Osteoblast (primary cell): ENCODE measurements at places on chromosomes 12 and 14. TPM values are rescaled to one million over a fixed set of nuclear protein-coding genes. Genes with fewer than 3 reads are reported as not detected.

DNA sequence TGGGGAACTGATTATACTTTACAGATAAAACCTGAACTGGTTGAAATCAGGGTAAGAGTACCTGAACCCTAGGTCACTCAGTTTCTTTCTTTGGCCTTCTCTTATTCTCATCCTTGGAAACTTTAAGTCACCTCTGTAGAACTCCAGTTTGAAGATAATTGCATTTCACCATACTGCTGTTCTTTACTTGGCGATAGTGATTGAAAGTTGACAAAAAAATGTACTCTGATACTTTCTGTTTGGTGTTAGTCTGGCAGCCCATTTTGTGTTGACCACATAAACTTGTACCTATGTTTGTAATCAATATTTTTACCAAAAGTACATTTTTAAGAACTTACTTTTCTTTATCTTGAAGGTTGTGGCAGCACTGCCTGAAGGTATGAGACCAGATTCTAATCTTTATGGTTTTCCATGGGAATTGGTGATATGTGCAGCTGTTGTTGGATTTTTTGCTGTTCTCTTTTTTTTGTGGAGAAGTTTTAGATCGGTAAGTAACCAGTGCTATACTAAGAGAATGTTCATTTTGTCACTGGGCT, 42.9 kb downstream of the MIA2 start:
- DNase-seq: peak; percentile 34

DNA sequence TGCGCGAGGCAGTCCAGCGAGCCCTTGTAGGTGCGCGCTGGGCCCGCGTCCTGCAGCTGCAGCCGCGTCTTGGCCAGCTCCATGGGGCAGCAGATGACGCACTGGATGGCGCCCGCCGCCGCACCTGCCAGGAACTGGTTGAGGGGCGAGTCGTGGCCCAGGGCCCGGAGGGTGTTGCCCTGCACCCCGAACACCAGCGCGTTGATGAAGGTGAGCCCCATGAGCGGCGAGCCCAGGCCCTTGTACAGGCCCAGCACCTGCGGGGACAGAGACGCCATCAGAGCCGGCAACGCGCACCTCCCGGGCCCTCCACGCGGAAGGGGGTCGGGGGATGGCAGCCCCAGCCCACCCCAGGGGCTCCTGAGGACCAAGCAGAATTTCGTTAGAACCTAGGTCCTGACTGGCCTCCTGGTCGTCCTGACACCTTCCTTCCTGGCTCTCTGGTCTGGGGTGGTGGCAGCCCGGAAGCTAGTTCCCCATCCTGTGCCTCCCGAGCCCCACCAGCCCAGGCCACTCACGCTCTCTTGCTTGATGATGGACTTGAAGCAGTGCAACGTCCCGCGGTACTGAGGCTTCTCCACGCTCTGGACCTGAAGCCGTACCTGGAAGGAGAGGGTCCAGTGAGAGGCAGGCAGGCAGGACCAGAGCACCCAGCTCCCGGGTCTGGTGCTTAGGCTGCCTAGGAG, 13.3 kb downstream of the SLC25A29 start:
- peak; percentile 67 for DNase-seq

DNA sequence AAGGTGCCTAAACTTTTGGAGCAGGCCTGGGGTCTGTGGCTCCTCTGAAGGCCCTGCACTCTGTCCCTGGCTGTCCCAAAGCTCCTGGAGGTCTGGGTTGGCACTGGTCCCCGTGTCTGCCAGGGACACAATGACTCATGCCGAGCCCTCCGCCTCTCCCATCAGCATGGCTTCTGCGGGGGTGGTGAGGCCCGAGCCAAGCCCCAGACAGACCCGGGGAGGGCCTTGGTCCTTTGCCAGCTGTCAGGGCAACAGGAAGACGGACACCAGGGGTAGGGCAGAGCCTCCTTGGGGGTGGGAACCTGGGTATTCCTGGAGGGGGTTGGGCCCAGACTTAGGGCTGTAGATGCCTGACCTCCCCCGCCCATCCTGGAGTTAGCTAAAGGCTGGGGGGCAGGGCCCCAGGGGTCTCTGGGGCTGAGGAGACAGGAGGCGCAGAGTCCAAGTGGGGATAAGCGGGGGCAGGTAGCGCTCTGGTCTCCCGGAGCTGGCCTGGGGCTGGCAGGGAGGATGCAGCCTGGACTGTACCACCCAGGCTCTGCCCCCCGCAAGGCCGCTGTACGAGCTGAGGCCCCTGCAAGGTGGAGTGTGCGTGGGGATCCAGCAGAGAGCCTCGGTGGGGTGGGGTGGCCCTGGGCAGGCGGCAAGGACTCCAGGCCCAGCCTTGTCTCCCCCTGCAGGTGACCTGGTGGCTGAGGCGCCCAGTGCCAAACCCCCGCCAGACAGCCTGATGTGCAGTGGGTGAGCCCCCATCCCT, 16.4 kb upstream of the PUS1 start:
- peak; percentile 100 for DNase-seq

DNA sequence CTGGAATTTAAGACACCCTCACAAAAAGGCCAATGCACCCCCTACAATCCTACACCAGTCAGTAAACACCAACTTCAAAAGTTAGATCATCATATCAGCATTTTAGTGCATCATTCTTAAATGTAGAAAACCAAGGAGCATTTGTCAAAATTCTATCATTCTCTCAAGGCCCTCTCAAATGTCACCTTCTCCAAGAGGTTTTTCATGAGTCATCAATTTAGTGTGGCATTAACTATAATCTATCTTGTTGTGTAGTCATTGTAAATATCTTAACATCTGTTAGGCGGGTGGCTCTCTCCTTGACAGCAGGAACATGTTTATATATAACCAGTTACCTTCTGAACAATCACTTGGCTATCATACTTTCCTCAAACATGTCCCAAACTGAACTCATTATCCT, 62.1 kb upstream of the G2E3 start:
- DNase-seq: no peak

DNA sequence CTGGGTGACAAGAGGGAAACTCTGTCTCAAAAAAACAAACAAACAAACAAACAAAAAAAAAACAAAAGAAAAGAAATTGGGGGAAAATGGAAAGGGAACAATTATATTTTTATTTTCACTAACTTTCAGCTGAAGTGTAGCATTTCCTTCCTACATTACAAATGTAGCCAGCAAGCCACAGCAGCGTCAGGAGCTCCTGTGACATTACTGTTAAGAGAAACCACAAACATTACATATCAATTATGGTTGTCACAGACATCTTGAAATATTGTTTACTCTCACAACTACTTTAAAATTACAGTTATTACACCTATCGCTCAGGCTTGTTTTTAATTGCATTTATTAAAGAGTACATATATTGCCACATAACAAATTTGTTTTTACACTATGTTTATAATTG, 49.8 kb upstream of the SLC24A4 start:
- no peak for DNase-seq

DNA sequence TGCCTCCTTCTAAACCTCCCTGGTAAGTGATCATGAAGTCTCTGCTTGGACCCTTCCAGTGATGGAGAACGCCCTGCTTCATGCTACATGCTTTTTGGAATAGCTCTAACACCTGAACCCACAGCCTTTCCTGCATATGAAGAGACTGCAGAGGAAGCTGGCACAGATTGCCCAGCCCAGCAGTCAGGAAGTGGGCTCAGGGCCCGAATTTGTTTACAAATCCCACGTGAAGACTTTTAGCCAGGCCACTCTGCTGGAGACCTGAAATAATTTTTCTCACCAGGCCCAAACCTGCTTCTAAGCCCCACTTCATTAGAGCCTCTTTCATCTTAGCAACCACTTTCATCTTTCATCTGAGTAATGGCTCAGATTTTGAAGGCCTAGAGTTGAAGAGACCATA, 22.9 kb downstream of the RTN1 start:
- no peak for DNase-seq

DNA sequence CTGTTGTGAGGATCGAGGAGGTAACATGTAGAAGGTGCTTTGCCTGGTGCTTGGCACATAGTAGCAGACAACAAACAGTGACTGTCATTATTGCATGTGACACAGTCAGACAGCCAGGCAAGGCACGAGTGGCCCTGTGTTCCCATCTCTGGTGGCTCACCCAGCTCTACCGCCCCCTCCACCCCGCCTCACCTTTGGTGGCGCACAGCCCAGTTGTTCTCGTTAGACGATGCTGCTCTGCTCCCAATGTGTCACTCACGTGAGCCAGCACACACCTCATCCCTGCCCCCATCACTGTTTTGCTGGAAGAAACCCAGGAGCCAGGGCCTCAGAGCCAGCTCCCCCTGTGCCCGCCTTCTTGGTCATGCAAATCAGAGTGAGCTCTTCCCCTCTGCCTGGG, 113.3 kb downstream of the CALM1 start:
- DNase-seq: peak; percentile 61

GRCh38 chr12:126668961-126669360, 1598.0 kb upstream of the TMEM132C start:
- no peak for DNase-seq

DNA sequence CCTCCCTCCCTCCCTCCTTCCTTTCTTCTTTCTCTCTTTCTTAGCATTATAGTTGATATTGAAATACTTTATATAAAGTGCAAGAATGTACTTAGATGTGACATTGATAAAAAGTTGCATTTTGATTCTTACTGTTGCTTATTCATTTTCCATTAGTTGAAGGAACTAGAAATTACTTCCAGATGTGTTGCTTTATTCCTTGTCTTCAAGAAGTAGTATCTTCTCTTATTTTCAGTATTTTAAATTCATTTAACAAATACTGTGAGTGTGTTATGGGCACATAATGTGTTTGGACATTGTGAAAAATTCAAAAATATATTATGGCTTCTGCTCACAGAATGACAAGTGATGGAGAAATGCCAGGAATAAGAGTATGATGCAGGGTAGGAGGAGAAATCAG, 45.6 kb downstream of the TRMT5 start:
- no peak for DNase-seq

- no peak for DNase-seq
Observed at GRCh38 chr12:42698213-42698612, 108.7 kb upstream of the PRICKLE1 start.

DNA sequence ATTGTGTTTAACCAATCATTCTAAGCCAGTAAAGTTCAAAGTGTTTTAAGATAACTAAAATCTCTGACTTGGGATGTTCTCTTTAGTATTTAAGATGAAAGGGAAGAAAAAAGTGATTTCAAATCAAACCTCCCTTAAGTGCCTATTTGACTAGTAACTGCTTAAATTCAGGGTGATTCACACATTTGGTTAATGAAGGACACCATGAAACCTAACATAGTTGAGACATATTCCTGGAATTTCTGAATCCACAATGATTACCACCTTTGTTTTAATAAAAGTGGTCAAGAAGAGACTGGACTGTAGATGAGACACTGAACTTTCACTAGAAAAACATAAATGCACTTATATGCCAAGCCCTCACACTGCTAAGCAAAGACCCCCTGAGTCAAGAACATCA, 138.7 kb downstream of the MED13L start:
- DNase-seq: peak; percentile 37

- DNase-seq: no peak
Observed at GRCh38 chr12:69701826-69702225, 2.7 kb upstream of the BEST3 start.

DNA sequence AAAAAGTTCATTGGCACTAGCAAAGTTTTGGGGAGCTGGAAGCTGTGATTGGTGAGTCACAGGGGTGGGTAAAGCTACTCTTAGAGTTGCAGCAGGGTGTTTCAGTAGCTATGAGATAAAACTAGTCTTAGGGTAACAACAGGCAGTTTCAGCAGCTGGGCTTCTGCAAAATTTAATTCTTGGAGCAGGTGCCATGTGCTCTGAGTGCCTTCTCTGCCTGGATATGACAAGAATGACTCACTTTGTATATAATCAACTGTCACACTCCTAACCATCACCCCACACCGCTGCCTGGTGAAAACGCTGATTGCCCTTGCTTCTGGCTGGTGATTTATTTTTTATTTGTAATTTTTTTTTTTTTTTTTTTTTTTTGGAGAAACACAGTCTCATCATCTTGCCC, 10.5 kb upstream of the PLBD2 start:
- DNase-seq: no peak

- DNase-seq: peak; percentile 98
Observed at GRCh38 chr14:105087308-105087962, 22.2 kb upstream of the GPR132 start.

- DNase-seq: no peak
Observed at GRCh38 chr14:94478420-94478819, 2.4 kb upstream of the SERPINA9 start.

- no peak for DNase-seq
Observed at GRCh38 chr14:88063811-88064210, 58.9 kb downstream of the GPR65 start.

DNA sequence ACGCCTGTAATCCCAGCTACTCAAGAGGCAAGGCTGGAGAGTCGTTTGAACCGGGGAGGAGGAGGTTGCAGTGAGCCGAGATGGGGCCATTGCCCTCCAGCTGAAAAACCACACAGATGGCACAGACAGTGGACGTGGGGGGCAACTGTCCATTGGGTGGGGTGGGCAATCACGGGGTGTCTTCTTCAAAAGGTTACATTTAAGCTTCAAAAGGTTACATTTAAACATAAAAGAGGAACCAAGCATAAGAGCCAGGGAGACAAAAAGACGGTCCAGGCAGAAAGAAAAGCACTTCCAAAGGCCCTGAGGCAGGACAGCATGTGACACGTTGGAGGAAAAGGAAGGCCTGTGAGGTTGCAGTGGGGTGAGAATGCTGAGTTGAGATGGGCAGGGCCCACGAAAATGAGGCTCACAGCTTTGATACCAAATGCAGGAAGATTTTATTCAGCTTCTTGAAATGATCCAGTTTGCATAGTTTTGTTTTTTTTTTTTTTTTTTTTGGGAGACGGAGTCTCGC, 10.7 kb downstream of the SCARB1 start:
- peak; percentile 51 for DNase-seq

GRCh38 chr14:49366416-49366815, 219.8 kb downstream of the RPS29 start:
- DNase-seq: no peak

GRCh38 chr12:23099104-23099503, 474.1 kb downstream of the ETNK1 start:
- DNase-seq: no peak

DNA sequence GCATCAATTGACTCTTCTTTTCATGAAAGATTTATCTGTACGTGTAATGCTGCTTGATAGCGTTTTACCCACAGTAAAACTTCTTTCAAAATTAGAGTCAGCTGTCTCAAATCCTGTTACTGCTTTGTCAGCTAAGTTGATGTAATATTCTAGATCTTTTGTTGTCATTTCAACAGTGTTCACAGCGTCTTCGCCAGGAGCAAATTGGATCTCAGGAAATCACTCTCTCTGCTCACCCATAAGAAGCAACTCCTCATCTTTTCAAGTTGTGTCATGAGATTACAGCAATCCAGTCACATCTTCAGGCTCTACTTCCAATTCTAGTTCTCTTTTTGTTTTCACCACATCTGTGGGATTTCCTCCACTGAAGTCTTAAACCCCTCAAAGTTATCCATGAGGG, 9.5 kb downstream of the PCNX1 start:
- no peak for DNase-seq

ACOT2 gene
- total RNA-seq: 57.5 and 58.3 TPM in 2 replicates

KRT73 gene
- not detected in 2 replicates for total RNA-seq

OR4M1 gene
- total RNA-seq: not detected in 2 replicates
